Large intestine (tissue), 12 donors: ENCODE measurements at places on chromosomes 4 and X. TPM values are rescaled to one million over a fixed set of nuclear protein-coding genes. Genes with fewer than 3 reads are reported as not detected.

DNA sequence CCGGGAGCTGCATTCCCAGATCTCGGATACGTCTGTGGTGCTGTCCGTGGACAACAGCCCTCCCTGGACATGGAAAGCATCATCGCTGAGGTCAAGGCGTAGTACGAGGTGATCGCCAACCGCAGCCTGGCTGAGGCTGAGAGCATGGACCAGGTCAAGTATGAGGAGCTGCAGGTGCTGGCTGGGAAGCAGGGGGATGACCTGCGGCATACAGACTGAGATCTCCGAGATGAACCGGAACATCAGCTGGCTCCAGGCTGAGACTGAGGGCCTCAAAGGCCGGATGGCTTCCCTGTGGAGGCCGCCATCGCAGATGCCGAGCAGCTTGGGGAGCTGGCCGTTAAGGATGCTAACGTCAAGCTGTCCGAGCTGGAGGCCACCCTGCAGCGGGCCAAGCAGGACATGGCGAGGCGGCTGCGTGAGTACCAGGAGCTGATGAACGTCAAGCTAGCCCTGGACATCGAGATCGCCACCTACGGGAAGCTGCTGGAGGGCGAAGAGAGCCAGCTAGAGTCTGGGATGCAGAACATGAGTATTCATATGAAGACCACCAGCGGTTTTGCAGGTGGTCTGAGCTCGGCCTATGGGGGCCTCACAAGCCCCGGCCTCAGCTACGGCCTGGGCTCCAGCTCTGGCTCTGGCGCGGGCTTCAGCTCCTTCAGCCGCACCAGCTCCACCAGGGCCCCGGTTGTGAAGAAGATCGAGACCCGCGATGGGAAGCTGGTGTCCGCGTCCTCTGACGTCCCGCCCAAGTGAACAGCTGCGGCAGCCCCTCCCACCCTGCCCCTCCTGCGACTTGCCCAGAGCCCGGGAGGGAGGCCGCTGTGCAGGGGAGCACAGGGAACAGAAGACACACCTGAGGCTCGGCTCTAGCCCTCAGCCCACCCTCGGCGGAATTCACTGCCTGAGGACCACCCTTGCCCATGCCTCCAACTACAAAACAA, 29.4 kb upstream of the GABRA3 start:
- no peak for DNase-seq

DNA sequence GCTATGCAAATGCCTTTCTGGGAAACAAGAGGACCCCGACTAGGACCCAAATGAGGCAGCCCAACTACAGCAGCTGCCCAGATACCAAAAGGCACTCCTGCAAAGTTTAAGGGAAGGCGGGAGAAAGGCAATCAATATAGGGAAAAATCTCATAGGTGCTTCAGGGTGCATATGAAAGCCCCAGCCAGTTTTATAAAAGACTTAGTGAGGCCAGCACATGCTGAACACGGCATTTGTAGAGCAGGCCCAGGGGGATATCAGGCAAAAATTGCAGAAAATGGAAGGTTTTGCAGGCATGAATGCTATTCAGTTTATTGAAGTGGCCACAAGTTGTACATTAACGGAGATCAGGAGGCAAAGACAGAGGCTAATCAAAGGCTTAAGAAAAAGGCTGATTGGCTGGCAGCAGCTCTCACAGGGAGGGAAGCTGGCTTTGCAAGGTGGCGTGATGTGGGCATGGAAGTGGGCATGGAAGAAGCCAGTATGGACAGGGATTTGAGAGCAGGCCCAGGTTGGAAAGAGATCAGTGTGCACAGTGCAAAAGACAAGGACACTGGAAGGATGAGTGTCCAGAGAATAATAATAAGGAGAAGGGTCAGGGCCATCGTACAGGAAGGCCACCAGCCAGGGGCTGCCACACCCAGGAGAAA, 37.7 kb upstream of the UGT2B7 start:
- DNase-seq = no peak

DNA sequence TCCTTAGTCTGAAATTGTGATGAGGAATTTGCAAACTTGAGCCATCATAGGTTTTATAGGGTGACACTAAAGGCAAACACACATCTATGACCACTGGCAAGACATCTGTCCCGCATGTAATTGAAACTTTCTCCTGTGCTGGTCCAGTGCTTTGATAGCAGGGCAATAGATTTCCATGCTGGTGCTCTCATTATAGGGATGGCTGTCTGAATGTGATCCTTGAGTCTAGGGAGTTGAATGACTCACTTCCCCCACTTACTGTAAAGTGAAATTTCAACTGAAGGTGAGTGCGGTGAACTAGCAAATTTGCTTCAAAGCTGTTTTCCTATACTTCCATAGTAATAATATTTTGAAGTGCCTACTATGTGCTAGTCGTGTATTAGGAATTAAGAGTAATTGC, 1630.0 kb downstream of the STIM2 start:
- DNase-seq = no peak

GRCh38 chr4:125461676-125462363, 147.1 kb downstream of the FAT4 start:
- no peak for DNase-seq

The BTK gene
- polyA plus RNA-seq = 4.3 TPM

GRCh38 chrX:150649096-150649870, 43.9 kb upstream of the MTMR1 start:
- DNase-seq = peak; percentile 2

DNA sequence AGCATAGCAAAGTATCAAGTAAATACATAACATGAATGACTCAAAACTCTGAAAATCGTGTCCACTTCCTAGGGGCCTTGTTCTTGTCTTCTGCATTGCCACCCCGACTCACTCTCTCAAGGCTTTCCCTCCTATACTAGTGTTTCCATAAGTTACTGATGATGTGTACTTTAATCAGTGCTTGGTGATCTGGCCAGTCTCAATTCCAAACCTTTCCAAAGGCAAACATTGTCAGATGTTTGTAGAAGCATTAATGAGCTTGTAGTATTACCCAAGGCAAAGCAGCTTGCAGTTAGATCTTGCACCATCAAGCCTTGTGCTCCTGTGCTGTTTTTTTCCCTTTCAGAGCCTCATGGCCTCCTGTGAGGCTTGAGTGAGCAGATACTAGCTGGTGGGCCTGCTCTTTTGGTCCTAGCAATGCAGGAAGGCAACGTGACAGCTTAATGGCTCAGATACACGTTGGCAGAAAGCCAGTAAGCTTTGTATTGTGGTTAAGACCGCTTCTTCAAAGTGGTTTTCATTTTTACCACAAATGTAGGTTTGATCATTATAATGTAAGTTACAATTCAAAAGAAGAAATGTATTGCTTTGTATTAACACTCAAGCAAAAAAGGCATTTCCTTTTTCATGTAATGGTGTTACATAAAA, 51.8 kb downstream of the RBPJ start:
- peak; percentile 65 for DNase-seq

GRCh38 chrX:28189011-28189410, 207.8 kb upstream of the DCAF8L1 start:
- no peak for DNase-seq

- DNase-seq = no peak
Measured at GRCh38 chrX:7889680-7890079, 37.5 kb downstream of the PNPLA4 start.

The NUDT10 gene
- 4.6 TPM for polyA plus RNA-seq

- no peak for DNase-seq
Measured at GRCh38 chrX:24204331-24204730, 54.8 kb downstream of the ZFX start.

DNA sequence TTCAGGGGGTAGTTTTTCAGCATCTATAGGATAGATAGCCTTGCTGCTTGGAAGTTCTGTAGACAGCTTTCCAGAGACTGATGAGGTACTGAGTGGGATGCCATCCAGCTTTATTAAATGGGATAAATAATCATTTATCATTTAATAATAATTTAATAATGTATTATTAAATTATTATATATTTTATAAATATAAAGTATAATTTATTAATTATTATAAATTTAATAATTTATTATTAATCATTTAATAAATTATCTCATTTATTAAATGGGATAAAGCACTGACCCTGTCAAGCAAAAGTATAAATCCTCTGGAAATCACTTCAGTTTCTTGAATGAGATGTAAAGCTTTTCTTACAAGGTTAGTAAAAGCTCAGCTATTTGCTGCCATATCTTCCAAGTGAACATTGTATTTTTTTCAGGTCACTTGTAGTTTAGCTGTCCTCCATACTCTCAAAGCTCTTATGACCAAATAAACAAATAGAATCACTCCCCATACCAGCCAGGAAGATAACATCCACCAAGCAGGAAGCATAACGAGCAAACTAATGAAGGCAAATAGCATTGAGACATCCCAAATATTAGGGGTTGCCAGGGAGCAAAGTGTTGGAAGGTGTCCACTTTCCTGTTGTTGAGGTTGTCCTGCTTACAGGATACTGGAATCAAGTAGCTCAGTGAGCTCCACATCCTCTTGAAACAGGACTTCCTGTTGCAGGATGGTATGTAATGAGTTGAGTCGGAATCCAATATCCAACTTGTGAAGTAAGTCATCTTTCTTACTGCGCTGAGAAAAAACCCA, 88.9 kb downstream of the ZNF674 start:
- DNase-seq = no peak

- no peak for DNase-seq
Measured at GRCh38 chr4:54289316-54289715, 60.2 kb downstream of the PDGFRA start.

- DNase-seq = peak; percentile 51
Measured at GRCh38 chrX:49901048-49901447, 21.3 kb upstream of the CLCN5 start.

GRCh38 chr4:5084911-5085475, 33.7 kb downstream of the STK32B start:
- no peak for DNase-seq

- no peak for DNase-seq
Measured at GRCh38 chr4:17512973-17513665, 1.2 kb upstream of the QDPR start.

- no peak for DNase-seq
Measured at GRCh38 chrX:103539695-103540094, 20.4 kb upstream of the RAB40A start.

- no peak for DNase-seq
Measured at GRCh38 chr4:37445023-37445422, 200.5 kb downstream of the NWD2 start.

DNA sequence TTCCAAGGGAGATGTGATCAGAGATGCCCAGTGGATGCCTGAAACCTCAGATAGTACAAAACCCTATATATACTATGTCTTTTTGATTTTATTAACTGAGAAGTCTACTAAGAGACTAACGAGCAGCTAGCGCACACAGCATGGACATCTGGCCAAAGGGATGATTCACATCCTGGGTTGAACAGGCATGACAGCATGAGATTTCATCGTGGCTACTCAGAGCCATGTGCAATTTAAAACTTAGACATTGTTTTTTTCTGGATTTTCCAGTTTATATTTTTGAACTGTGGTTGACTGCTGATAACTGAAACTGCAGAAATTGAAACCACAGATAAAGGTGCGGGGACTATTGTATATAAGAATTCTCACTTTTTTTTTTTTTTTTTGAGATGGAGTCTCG, 2252.9 kb upstream of the AGA start:
- no peak for DNase-seq

DNA sequence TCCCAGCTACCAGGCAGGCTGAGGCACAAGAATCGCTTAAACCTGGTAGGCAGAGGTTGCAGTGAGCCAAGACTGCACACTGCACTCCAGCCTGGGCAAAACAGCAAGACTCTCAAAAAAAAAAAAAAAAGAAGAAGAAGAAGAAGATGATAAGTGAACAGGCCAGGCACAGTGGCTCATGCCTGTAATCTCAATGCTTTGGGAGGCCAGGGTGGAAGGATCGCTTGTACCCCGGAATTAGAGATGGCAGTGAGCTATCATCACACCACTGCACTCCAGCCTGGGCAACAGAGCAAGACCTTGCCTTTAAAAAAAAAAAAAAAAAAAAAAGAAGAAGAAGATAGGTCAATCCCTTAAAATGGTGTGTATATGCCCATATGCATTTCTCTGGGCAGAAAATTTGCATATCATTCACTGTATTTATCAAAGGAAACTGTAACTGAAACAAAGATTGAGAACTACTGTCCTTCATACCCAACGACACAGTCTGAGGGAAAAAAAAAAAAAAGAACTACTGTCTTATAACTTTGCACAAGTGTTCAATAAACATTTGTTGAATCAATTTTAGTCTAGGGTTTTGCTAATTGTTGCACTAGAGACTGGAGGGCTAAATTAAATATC, 2.3 kb downstream of the RFC1 start:
- no peak for DNase-seq

The GCNA gene
- polyA plus RNA-seq = 1.6 TPM

DNA sequence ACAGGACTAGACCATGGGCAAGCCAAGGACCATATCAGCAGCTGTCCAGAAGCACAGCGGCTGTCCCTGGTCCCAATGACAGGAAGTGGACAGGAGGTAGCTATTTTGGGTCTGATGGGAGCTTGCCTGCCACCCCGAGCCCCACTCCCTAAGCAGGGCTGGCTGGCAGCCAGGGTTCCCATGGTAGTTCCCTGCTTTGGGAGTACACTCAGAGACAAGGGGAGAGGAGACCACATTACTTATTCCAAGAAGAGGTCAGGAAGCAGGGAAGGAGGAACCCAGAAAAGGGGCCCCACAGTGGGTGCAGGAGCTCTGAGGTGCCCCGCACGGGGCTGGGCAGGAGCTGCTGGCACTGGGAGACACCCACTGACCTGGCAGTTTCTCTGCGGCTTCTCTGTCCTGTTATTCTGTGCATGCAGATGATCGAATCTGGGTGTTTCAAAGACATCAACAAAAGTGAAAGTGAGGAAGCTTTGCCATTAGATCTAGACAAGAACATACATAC, 36.3 kb downstream of the HTT-AS start:
- DNase-seq = no peak

DNA sequence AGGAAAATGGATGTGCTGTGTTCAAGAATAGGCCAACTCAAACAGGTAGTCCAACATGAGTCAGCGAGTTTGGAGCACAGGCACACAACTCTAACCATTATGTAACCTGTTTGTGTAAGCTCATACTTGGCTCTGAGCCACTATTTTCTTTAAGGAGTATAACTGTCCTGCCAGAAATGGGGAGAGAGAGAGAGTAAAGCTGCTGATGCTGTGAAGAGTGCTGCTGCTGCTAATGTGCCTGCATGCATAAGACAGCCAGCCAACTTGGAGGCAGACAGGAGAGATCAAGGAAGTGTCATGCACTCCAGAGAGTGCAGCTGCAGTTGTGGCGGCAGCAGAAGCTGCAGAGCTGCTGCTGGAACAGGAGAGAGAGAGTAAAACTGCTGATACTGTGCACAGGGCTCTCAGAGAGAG, 11.7 kb upstream of the STATH start:
- DNase-seq = peak; percentile 4

The ANKRD50 gene
- polyA plus RNA-seq = 22.3 TPM

- DNase-seq = no peak
Measured at GRCh38 chrX:7334253-7334935, 186.4 kb upstream of the PUDP start.
